ENCODE measurements at places on chromosomes 2 and 18.

- peak; percentile 73 for DNase-seq
Observed at GRCh38 chr18:26547646-26548414, 523 bp downstream of the KCTD1 start.

DNA sequence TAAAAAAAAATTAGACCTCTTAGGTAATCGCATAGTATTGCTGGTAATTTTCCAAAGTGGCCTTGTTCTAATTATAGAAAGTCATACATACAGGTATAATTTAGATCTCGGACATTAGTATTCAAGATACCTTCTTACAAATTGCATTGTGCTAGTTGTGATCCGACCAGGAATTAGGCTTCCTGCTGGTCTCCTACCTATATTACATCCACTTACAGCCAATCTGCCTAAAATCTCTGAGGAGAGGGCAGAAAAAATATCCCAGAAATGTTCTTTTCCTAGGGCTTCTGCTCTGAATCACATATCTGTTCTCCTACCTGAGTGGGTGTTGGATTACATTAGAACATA lies 314.7 kb upstream of the GULP1 start:
- DNase-seq: no peak

DNA sequence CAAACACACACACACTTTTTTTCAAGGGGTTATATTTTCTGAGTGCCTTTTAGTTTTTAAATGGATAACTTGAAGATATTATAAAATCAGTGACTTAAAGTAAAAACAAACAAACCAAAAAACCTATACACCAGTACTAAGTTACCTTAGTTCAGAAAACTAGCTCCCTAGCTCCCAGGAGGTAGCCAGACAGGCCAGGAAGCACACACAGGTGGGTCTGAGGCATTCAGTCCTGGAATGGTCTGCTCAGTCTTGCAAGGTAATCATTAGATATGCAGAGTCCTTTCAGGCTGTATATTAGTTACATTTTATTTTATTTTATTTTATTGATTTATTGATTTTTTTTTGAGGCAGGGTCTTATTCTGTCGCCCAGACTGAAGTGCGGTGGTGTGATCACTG lies 10.7 kb upstream of the DYNC2LI1 start:
- no peak for DNase-seq

- no peak for DNase-seq
Observed at GRCh38 chr2:219987830-219988229, 360.4 kb downstream of the SLC4A3 start.

GRCh38 chr2:134161170-134161547 lies 92.7 kb upstream of the MGAT5 start:
- no peak for DNase-seq

GRCh38 chr2:171855401-171855800 lies 38.6 kb downstream of the SLC25A12 start:
- no peak for DNase-seq
